ENCODE measurements at places on chromosomes 1 and 21.

GRCh38 chr1:28171246-28171645 is 5.2 kb downstream of the PTAFR start:
- no peak for DNase-seq

DNA sequence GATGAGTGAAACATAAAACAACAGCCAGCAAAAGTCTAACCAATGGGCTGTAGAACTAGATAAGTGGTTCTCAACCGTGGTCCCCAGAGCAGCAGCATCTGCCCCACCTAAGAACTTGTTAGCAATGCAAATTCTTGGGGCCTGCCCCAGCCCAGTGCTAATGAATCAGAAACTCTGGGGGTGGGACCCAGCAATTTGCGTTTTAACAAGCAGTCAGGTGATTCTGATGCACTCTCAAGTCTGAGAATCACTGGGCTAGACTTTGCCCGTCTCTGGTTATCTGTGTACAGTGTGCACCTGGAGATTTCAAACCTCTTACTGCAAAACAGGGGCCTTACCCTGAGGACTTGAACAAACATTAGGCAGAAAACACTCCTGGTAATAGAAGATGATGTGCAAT is 66.5 kb downstream of the PLXNA2 start:
- peak; percentile 87 for DNase-seq

DNA sequence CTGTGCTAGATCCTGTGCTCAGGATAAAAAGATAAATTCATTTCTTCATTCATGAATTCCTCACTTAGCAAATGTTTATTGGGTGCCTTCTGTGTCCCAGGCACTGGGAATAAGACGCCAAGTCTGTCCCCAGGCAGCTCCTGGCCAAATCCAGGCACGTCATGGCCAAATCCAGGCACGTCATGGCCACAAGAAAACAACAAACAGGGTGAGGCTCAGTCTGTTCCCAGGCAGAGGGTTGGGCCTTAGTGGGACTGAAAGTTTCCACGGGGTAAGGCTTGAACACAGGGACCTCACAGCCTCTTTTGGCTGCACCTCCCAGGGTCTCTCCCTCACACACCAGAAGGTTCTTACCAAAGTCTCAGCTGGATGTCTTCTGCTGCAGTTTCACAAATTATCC is 95.7 kb downstream of the PAX7 start:
- DNase-seq, result no peak

GRCh38 chr1:187310038-187310631 is 481.4 kb downstream of the PLA2G4A start:
- DNase-seq, result no peak

GRCh38 chr1:181144238-181144637 is 55.7 kb downstream of the IER5 start:
- no peak for DNase-seq

GRCh38 chr1:165137551-165138316 is 218.8 kb downstream of the LMX1A start:
- no peak for DNase-seq

GRCh38 chr1:45003741-45004140 is 7.4 kb downstream of the HECTD3 start:
- DNase-seq, result no peak

GRCh38 chr1:150567341-150567716 is 12.1 kb downstream of the MCL1 start:
- DNase-seq, result no peak

- DNase-seq, result no peak
Observed at GRCh38 chr1:63857478-63857877, 83.7 kb downstream of the ROR1 start.

DNA sequence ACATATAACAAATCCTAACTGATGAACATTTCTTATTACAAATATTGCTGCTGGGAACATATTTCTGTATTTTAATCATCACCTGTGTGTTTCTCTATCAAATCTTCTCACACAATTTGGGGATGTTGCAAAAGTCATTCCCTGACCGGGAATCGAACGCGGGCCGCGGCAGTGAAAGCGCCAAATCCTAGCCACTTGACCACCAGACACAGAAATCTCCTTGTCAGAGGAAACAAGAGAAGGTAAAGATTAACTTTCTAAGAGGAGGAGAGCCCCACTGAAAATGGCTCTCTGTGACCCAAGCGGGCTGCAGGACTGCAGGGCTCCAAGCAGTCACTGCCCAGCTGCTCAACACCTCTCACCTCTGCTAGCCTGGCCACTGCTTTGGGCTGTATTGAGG is 304.9 kb downstream of the FAM72C start:
- no peak for DNase-seq

GRCh38 chr1:193408782-193409293 is 222.4 kb upstream of the B3GALT2 start:
- no peak for DNase-seq

GRCh38 chr1:166165661-166166328 is 1.0 kb downstream of the FAM78B start:
- DNase-seq, result no peak

GRCh38 chr1:211261229-211261628 is 2.1 kb downstream of the RCOR3 start:
- no peak for DNase-seq

GRCh38 chr1:104830534-104830933 is 1080.8 kb downstream of the AMY1C start:
- no peak for DNase-seq

DNA sequence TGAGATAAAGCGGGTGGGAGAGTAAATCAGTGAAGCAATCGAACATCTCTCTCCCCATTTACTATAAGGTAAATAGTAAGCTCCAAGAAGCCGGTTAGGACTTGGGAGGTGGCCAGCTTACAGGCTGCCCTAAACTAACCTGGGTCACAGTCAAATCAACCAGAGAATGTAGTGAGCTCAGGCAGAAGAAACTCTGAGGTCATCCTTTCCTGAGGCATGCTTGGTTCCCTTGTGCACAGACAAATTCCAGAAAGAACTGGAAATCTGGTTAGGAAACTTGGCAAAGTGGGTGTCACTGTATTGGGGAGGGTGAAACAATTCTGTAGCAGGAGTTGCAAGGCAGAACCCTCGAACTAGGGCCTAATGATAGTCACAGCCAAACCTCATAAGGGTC is 72.5 kb downstream of the NTMT2 start:
- DNase-seq, result no peak

- peak; percentile 70 for DNase-seq
Observed at GRCh38 chr1:161198194-161198896, 509 bp downstream of the ADAMTS4 start.

DNA sequence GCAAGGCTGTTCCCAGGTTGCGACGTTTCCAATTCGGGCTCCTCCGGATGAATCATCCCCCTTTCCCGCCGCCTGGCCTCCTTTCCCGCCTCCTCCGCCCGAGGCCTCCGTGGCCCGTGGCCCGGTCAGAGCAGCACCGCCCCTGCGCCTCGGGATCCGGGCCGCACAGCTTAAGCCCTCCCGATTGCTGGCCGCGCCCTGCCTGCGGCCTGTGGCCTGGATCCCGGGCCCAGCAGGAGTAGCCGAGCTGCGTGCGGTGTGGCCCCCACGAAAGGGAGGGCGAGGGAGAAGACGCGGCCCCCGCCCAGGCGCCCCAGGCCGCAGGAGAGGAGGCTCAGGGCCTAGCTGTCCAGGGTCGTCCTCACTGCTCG is 1.0 kb downstream of the TMEM200B start:
- DNase-seq, result no peak

DNA sequence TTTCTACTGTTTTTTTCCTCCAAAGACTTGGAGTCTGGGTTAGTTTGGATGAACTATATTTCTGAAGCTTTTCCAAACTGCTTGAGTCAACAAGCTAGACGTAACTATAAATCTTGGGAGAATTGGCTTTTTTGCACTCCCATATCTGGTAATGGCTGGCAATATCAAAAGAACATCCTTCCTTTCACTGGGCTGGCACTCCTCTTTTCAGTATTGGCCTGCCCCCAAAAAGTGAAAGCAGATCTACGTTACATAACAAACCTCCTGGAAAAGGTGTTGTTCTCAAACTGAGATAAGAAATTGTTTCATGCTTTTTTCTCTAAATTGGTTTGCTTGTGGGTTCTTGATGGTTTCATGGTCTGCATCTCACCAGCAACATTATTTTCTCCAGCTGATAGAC is 499.3 kb downstream of the NEGR1 start:
- DNase-seq, result no peak

Measured in DMS79 treated with DMSO at 0.1 percent for 48 hours (cell line).